A549 (cell line): ENCODE measurements at places on chromosomes 4 and X. TPM values are rescaled to one million over a fixed set of nuclear protein-coding genes. Genes with fewer than 3 reads are reported as not detected.

GRCh38 chrX:23482561-23482960 lies 147.9 kb downstream of the PTCHD1 start:
- no peak for DNase-seq

GRCh38 chr4:4461850-4462249 lies 74.9 kb downstream of the NSG1 start:
- no peak for DNase-seq

- no peak for DNase-seq
These were observed 35.3 kb upstream of the DCX start for GRCh38 chrX:111447298-111447697.

GRCh38 chr4:814312-814850 lies 11.5 kb downstream of the CPLX1 start:
- no peak for DNase-seq

DNA sequence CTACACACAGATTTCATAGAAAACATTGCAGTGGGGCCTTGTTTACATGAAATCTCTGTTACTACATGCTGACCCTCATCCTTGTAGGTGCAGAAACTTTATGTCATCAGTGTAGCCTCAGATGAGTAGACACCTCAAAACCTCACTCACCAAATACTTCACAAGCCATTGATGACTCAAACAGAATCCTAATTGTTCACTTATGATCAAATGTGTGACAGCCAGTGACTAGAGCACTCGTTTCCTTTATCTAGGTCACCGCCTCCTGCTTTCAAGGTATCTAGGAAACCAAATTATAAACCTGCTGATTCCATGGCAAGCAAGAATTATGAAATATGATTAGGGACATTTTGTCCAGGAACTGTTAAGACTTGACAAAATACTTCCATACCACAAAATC lies 255.8 kb upstream of the GPRIN3 start:
- no peak for DNase-seq

GRCh38 chr4:99390055-99390454 lies 37.5 kb upstream of the ADH1C start:
- no peak for DNase-seq

GRCh38 chr4:56976283-56976836 lies 1.0 kb downstream of the NOA1 start:
- no peak for DNase-seq

- peak; percentile 26 for DNase-seq
These were observed 34.5 kb downstream of the IQCM start for GRCh38 chr4:149781150-149781549.

DNA sequence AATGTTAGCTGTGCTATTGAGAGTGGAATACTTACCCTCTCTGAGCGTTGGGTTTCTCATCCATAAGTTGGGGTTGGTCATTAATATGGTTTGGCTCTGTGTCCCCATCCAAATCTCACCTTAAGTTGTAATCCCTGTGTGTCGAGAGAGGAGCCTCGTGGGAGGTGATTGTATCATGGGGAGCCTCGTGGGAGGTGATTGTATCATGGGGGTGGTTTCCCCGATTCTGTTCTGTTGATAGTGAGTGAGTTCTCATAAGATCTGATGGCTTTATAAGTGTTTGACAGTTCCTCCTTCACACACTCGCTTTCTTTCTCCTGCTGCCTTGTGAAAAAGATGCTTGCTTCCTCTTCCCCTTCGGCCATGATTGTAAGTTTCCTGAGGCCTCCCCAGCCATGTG lies 391.1 kb downstream of the FAM133A start:
- DNase-seq, result no peak

DNA sequence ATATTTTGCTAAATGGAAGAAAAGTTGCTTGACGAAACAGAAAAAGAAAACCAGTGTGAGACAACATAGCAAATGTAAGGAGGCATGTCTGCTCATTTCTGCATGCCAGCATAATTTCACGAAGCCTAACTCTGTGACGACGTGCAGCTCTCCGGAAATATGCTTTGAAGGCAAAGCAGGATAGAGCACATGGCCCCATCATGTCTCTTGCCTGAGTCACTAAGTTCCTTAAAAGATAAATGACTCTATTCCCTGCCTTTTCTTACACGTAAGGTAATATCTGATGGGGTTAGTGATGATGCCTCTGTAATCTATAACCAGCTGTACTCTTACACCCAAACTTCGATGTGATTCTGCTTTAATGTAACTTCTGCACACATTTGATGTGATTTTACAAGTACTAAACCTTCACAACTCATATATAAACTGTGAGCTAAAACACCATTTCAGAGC lies 64.5 kb downstream of the ANXA3 start:
- no peak for DNase-seq

DNA sequence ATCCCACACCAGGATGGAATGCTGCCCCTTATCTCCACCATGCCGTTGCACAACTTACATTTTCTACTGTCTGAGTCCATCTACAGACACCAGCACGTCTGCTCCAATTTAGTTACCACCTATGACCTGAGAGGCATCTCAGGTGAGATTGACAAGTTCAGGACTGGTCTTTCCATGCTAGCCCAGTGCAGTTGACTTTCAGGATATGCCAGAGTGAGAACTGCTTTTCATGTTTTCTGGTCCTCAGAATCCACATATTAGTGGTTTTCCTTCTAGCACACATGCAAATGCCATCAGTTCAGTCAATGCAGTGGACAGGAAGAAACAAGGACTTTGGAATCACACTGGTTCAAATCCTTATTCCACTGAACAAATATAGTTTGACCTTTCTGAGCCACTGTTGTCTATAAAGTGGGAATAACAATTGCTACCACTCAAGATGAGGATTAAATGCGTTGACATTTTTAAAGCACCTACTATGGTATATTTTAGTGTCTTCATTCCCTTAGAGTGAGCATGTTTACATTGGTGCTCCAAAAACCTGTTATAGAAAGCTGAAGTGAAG lies 38.1 kb upstream of the ANXA3 start:
- DNase-seq, result no peak

DNA sequence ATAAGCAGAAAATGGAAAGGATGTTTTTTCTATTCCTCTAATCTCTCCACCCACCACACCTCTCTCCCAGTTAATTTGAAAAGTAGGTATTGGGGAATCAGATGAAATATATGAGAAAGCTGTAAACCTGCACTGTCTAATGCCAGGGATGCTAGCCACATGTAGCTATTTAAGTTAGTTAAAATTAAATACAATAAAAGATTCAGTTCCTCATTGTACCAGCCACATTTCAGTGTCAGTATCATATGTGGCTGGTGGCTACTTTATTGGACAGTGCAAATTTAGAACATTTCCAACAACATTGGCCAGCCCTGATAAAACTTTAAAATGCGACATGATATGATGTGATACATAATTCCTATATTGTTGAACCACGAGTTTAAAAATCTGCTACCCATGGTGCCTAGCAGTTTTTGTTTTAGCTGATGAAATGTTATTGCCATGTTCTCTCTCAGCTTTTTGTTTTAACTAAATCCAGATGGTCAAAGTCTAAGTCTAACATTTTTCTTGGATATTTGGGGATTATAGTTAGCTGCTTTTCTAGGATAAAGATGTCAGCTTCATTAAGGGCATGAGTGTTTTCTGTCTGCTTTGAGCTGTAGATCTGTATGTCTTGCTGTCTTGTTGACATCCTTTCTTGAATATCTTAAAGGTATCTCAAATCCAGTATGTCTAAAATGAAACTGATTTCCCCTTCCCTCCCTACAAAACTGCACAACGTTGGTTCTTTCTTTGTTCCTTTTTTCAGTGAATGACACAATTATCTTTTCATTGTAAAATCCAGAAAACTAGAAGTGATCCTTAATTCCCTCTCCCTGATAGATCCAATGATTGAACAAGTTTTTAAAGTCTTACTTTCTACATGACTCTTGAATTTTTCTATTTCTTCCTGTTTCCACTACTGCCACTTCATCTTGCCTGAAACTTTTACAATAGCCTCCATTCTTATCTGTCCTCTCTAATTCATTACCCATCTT lies 6.2 kb downstream of the ARFIP1 start:
- DNase-seq, result no peak

- DNase-seq, result no peak
These were observed 108.3 kb upstream of the ARSJ start for GRCh38 chr4:114087596-114088230.

DNA sequence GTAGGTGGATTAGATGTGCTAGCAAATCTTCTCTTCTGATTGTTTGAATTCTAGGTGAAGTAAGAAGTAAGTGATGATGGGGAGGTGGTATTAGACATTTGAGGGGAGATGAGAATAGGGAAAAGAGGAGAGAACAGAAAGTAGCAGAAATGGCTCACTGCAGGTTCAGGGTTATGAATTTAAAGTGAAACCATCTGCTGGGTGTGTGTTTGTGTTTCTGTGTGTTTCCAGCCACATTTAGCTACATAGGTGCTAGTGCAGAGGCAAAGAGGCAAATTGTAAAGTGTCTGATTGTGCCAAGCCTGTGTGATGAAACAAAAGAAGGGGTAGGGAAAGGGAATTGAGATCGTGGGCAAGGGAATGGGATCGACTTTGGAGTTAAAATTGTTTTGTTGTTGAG lies 50.6 kb downstream of the ZFX start:
- no peak for DNase-seq

DNA sequence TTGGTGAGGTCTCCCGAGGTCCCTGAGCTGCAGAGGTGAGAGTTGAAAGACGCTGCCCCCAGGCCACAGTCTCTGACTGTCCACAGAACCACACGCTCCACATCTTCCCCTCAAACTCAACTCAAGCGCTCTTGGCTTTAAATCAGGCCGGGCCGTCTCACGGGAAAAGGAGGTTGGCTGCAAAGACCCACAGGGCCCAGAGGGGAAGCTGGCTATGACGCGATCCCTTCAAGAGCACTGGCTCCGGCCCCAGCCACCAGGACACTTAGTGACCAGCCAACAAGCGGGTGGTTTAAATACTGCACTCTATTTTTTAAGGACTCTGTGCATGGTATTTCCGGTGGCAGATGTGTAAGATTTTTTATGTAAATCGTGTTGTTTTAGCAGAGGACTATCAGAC lies 19.9 kb downstream of the LRPAP1 start:
- DNase-seq, result no peak

DNA sequence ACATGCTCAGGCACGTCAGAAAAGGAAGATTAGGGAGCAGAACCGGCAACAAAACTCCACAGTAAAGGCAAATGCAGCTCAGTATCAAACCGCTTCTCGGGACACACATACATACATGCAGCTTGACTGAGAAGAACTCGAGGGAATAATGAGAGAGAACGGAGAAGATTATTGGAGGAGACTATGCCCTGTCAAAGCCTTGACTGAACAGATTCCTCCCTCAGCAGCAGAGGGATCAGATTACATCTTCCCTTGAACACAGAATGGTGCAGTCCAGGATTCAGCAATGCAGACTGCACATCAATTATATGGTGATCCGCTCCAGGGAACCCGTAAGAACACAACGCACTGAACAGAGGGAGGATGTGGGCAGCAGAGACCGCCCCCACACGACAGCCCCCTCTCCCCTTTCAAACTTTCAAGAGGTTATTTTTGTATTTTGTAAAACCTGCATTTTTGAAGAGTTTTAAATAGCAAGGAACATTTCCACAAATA lies 183.2 kb downstream of the FBXW7 start:
- DNase-seq, result peak; percentile 8

GRCh38 chrX:109345856-109346255 lies 136.0 kb downstream of the GUCY2F start:
- no peak for DNase-seq

DNA sequence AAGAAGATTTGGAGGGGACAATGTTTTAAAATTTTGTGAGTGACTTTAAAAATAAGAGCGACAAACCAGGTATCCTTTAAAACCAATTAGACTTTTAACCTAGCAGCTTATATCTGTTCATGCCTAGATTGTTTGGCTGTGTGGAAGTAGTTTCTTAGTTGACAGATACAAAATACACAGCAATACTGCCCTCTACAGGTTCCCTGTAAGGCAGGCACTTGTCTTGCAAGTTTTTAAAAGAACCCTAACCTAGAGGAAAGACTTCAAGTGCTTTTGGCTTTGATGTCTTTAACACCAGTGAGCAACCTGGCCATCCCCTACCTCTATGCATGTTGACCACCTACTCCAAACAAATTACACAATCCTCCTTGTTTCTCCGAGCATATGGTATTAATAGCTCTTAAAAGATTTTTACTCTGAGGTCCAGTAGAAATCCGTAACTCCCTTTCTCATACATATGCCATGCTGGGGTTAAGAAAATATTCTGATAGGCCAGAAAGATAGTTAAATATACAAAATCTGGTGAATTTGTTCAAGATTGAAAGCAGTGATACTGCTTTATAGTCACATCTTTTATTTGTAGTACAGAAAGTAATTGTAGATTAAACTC lies 273.0 kb downstream of the ARHGAP24 start:
- peak; percentile 80 for DNase-seq

DNA sequence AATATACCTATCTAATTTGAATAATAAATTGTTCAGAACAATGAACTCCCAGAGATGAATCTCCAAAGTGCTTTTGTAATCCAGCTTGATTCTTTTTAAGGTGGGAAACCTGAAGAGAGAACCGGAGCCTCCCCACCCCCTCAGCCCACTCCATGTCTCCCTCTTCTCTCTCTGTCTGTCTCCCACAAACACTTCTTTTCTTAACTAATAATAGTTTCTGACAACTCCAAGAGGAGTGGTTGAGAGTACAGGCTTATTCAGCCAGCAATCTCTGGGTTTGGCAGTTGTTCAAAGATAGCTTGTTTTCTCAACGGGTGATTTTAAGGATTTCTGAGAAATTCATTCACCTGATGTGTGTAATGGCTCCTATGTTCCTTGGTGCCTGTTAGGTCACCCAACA lies 23.4 kb downstream of the PPP4R3C start:
- no peak for DNase-seq

- no peak for DNase-seq
These were observed 44.0 kb upstream of the MXD4 start for GRCh38 chr4:2305766-2306501.

DNA sequence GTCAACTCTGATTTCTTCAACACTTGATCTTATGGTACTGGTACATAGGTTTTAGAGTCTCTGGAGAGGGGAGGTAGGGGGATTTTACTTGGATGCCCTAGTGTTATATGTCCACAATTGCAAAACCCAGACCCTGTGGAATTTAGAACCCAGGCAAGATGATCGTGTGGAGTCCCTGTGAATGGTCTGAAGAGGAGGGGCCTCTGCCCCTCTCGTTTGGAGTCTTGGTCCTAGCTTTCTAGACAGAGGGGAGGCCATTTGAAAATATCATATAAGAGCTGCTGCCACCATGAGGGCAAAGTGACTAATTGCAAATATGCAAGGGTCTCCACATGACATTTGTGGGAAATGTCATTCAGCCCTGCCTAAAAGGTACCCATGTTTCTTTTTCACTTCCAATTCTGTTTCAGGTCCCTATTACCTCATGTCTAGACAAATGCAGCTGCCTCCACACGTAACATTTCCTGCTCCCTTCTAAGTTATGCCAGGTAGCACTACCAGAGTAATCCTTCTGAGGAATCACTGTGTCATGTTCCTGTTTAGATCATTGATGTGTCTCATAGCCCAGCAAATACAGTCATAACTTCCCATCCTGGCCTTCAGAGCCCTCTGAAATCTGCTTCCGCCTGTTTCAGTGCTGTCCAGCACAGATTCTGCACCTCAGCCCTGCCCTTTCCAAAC lies 126.8 kb downstream of the KLHL8 start:
- peak; percentile 55 for DNase-seq

GRCh38 chrX:24426340-24426913 lies 38.7 kb upstream of the PDK3 start:
- DNase-seq, result peak; percentile 2

IL9R gene
- 0.12 to 0.13 TPM (median 0.13 TPM) in 3 replicates for polyA plus RNA-seq

NEIL3 gene
- 22.1 to 25.8 TPM (median 23.4 TPM) in 3 replicates for polyA plus RNA-seq

ATOH1 gene
- not detected in 3 replicates for polyA plus RNA-seq

ELF4 gene
- polyA plus RNA-seq, result 16.0 to 17.0 TPM (median 16.8 TPM) in 3 replicates

C1GALT1C1 gene
- polyA plus RNA-seq, result 35.9 to 42.8 TPM (median 38.4 TPM) in 3 replicates

PGRMC1 gene
- 140 to 159 TPM (median 151 TPM) in 3 replicates for polyA plus RNA-seq

SOX3 gene
- not detected in 3 replicates for polyA plus RNA-seq

SMIM31 gene
- polyA plus RNA-seq, result 0.04 TPM in 1 of 3 replicates, not detected in the others

HOPX gene
- polyA plus RNA-seq, result not detected in 3 replicates

STARD8 gene
- 1.2 to 1.7 TPM (median 1.5 TPM) in 3 replicates for polyA plus RNA-seq

FAM47A gene
- not detected in 3 replicates for polyA plus RNA-seq

IQCM gene
- polyA plus RNA-seq, result not detected in 3 replicates

PRR32 gene
- polyA plus RNA-seq, result not detected in 3 replicates
